ENCODE measurements at places on chromosomes 11 and 22. TPM values are rescaled to one million over a fixed set of nuclear protein-coding genes. Genes with fewer than 3 reads are reported as not detected.

The MS4A3 gene
- not detected for total RNA-seq

The DAGLA gene
- total RNA-seq = 4.2 TPM

The RASGRP2 gene
- not detected for total RNA-seq

The OR51B5 gene
- not detected for total RNA-seq

The TEAD1 gene
- 131 TPM for total RNA-seq

The C1QTNF5 gene
- total RNA-seq = 90.8 TPM

The AMPD3 gene
- total RNA-seq = 7.0 TPM

The POLR2F gene
- total RNA-seq = 18.3 TPM

The TPBGL gene
- not detected for total RNA-seq

The MS4A6A gene
- not detected for total RNA-seq

The KCTD21 gene
- 14.5 TPM for total RNA-seq

The SLC35C1 gene
- 2.7 TPM for total RNA-seq

The CCDC89 gene
- total RNA-seq = 7.9 TPM

The CCND1 gene
- total RNA-seq = 770 TPM

The PDGFB gene
- 0.09 TPM for total RNA-seq

The DDX17 gene
- total RNA-seq = 701 TPM

The SLC22A12 gene
- not detected for total RNA-seq

The C2CD3 gene
- total RNA-seq = 21.7 TPM
